Dorsolateral prefrontal cortex (tissue), 122 donors: ENCODE measurements at places on chromosomes 4 and X.

DNA sequence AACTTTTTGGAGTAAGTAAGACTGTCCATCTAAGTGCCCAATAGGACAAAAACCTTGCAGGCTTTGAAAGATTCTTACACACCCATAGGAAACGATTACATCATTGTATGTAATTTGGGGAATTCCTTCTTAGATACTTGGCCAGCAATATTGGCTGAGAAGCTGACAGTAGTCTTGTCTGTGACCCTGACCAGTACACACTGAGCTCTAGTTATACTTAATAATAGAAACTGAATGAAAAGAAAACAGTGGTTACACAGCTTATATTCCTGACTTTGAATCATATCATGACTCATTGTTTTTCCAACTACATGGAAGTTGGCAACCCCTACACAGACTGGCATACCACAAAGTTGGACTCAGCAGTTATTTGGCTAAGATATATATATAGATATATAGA, 7.1 kb upstream of the TLR2 start:
- DNase-seq: no peak

- no peak for DNase-seq
Observed at GRCh38 chr4:26839534-26839951, 21.1 kb upstream of the STIM2 start.

- no peak for DNase-seq
Observed at GRCh38 chrX:41265615-41266014, 68.3 kb upstream of the DDX3X start.

DNA sequence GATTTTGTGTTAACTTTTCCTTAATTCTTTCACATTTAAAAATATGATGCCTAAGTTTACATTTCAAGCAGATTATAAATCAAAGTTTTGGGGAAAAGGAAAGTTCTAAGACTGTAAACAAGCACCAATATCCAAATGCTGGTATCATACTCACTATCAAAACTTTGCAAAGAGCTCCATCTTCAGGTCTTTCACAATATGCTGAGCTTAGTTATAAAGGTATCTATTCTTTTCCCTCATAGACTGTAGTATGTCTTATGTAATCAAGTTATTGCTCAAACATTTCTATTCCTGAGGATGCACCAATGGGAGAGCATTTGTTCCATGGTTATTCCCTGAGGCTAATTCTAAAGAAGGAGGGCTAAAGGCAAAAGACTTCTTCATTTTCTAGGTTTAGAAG, 207.9 kb upstream of the FAM241A start:
- DNase-seq: no peak

- no peak for DNase-seq
Observed at GRCh38 chr4:84927428-84927827, 39.1 kb downstream of the WDFY3 start.

DNA sequence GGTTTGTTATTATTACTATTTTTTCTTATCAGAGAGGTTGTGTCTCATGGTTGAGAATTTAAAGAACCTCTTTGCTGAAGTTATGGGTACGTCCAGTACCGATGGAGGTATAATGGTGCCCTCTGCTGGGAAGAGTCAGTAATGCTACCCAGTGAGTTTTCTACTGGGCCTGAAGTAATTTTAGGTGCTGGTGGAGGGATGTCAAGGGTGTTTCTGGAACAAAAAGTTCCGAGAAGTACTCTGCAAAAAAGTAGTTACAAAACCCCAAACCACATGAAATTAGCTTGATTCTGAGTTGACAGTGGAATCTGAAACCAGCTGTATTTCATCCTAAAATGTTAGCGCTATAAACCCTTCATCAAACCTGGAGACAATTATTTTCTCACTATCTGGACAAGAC, 102.5 kb upstream of the MID1 start:
- DNase-seq: no peak

DNA sequence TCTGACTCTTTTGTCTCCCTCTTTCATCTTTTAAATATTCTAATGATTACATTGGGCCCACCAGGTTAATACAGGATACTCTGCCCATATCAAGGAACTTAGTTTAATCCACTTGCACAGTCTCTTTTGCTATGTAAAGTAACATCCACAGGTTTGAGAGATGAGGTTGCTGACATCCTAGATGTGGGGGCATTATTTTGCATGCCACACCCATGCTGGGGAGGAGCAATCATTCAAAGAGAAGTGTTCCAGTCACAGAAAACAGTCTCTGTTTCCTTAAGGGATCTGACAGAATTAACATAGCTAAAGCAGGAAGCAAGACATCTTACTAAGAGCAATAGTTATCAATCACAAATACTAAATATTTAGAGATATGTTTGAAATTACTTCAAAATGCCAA, 11.5 kb upstream of the TRAM1L1 start:
- no peak for DNase-seq

- no peak for DNase-seq
Observed at GRCh38 chr4:78061939-78062570, 4.9 kb downstream of the FRAS1 start.
